NCI-H1092 treated with DMSO at 0.1 percent for 48 hours (cell line): ENCODE measurements at places on chromosomes 1 and 21.

- DNase-seq, result no peak
Measured at GRCh38 chr1:229225331-229225782, 45.6 kb upstream of the RAB4A start.

DNA sequence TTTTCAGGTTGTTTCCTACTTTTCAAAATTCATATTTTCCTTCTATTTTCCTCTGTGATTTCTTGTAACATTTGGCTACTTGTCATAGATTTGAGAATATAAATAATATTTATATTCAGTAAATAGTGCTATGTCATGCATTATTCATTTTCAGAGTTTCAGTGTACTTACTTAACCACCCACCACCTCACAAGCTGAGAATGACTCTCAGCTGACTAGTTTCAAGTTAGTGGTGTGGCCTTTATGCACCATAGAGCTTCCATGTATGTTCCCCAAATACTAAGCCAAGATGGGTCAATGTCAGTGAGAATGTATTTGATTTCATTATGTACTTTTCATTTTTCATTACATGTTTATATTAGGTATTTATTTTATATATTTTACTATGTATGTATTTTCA lies 56.9 kb upstream of the RGS1 start:
- DNase-seq, result no peak

GRCh38 chr1:68173936-68174737 lies 58.2 kb downstream of the WLS start:
- peak; percentile 5 for DNase-seq

DNA sequence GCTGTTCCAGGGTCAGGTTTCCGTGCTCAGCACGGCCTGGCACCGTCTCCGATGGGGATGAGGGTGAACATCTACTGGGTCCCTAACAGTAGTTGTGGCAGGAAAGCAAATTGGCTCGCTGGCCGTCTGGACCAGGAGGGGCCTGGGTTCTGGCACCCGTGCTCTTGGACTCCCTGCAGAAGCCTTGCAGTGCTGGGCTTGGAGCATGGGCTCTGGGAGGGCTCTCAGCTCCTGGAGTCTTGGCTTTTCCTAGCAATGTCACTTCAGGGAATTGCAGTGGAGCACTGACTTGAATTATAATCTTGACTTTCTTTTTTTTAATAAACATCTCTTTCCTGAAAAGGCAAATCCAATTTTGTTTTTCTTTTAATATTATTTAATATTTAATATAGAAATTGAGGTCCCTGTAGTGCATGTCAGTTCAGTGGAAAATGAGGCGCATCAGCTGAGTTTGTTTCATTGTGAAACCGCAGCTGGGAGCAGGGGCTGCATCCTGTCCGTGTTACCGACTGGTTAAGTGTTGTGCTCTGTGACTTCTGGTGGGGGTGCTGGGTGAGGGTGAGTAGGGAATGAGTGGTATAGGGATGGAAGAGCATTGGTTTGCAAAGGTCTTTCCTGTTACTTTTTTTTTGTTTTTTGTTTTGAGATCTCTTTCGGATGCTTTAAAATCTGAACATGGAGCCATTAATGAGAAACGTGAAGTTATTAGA lies 64.1 kb downstream of the PEX14 start:
- DNase-seq, result peak; percentile 68

GRCh38 chr21:35343046-35343819 lies 294.1 kb upstream of the RUNX1 start:
- DNase-seq, result no peak

DNA sequence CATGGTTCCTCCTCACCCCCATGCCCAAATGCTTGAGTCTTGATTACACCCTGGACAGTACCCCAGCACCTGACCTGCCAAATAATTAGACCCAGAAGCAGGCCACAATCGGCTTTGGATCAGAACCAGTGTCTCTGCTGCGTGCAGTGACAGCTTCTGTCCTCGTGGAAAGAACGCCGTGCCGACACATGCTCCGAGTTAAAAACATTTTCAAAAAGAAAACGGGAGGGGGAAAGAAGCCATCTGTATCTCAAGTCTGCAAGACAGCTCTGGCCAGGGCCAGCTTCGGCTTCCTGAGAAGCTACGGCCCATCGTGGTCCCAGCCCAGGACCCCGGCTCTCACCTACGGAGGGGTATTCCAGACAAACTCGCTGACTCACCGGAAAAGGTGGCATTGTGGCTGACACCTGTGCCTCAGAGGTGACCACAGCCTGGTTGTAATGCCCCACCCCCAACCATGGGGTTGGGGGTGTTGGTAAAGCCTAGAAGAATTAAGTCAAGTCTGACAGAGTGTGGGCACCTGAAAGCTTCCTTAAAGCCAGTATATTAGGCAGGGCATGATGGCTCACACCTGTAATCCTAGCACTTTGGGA lies 25.8 kb downstream of the SSBP3 start:
- no peak for DNase-seq

- no peak for DNase-seq
Measured at GRCh38 chr1:119228335-119229080, 88.1 kb upstream of the WARS2 start.

- DNase-seq, result no peak
Measured at GRCh38 chr1:195894411-195894810, 713.8 kb downstream of the KCNT2 start.

- no peak for DNase-seq
Measured at GRCh38 chr21:21096956-21097355, 98.7 kb downstream of the NCAM2 start.

- no peak for DNase-seq
Measured at GRCh38 chr1:84253891-84254290, 47.6 kb upstream of the SAMD13 start.

DNA sequence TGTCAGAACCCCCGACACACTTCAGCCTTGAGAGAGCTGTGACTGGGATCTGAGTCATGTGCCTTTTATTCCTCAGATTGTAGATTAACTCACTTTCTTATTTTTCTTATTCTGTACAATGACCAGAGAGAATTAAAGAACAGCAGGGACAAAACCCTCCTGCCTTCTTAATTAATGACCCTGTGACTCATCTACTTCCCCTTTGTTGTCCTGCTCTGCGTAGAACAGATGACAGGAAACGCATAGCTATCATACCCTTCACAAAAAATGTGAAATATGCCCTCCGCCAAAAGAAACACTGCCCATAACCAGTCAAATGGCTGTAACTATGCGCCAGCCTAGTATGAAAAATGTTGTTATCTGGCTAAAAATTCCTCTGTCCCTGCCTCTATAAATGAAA lies 9.1 kb upstream of the PADI2 start:
- DNase-seq, result no peak

DNA sequence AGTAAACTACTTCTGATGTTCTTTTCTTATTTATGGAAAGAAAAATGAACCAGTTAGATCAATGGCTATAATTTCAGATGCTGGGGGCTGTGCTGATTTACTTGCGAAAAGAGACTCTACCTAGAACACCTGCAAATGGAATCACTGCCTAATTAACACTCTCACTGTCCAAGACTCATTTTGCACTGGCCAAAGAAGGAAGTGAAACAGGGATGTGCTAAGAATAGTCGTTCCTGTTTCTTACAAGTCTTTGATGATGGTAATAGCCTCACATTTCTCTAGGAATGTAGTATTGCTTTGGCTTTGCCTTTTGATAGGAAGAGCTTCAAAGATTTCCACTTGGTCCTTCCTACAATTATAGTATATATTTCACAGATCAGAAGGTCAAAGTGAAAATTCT lies 12.7 kb upstream of the TSNAX start:
- no peak for DNase-seq

- DNase-seq, result no peak
Measured at GRCh38 chr1:235908742-235909520, 42.2 kb upstream of the LYST start.

DNA sequence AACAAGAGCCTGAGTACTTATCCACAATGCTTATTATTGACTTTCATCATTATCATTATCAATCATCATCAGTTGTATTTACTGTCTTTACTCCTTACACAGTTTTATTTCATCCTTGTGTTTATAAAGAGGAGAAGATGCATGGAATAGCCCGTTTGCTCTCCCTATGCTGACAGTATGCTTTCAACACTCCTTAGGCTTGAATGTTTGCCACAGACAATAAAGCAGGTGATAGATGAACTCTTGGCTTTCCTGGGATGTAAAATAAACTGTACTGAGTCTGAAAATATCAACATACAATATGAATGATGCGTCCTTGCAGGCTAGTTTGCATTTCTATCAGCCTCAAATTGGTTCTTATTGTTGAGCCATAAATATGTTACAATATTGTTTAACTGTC lies 891.8 kb upstream of the NCAM2 start:
- peak; percentile 54 for DNase-seq

GRCh38 chr1:89524369-89525168 lies at the start of gene LRRC8B:
TSS of gene LRRC8B (plus strand) at chr1:89524829. CDS start at chr1:89582651, 57,822 bp downstream.
- DNase-seq, result peak; percentile 87

DNA sequence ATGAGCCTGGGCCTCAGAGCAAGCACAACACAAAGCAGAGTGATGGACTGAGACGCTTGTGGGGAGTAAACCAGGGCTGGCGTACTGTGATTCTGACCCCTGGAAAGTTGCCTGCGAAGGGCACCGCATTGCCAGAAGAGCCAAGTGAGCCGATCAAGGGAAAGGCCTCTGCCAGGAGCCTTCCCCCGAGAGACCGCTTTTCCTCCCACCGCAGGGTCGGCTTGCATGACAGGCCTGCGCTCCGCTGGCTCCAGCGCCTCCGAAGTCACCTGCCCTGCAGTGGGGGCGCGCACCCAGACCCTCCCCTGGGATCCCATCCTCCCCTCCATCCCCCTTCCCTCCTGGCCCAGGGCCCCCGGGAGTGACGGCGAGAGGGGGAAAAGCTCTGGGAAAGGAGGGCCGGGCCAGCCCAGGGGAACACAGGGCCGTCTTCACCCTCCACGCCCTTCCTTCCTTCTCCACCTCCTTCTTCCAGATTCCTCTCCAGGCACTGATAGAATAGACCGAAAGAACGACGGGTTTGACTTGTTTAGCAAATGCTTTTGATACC lies 165.0 kb downstream of the TRIM33 start:
- peak; percentile 66 for DNase-seq

DNA sequence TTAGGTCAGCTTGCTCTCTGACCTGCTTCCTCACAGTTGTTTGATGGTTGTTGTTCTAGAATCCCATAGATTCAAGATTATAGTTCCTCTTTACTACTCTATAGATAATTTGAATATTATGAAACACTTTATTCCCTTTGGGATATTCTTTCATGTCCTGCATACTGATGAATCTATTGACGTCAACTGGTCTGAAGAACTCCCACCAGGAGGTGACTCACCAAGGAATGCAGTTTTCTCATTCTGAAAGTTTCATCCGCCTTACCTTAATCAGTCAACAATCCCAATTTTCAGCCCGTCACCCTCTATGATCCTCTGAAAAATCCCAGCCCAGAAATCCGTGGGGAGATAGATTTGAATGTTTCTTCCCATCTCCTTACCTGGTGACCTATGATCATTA lies 834.1 kb upstream of the PRMT6 start:
- no peak for DNase-seq

GRCh38 chr1:58158016-58158415 lies 388.5 kb downstream of the OMA1 start:
- DNase-seq, result no peak

DNA sequence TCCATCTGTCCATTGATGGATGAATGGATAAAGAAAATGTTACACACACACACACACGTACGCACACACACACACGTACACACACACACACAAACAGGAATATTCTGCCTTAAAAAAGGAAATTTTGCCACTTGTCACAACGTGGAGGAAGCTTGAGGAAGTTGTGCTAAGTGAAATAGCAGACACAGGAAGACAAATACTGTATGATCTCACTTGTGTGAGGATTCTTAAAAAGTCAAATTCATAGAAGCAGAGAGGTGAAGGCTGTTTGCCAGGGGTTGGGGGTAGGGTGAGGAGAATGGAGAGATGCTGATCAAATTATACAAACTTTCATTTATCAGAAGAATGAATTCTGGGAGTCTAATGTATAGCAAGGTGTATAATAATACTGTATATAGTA lies 73.2 kb downstream of the KIF14 start:
- DNase-seq, result no peak

DNA sequence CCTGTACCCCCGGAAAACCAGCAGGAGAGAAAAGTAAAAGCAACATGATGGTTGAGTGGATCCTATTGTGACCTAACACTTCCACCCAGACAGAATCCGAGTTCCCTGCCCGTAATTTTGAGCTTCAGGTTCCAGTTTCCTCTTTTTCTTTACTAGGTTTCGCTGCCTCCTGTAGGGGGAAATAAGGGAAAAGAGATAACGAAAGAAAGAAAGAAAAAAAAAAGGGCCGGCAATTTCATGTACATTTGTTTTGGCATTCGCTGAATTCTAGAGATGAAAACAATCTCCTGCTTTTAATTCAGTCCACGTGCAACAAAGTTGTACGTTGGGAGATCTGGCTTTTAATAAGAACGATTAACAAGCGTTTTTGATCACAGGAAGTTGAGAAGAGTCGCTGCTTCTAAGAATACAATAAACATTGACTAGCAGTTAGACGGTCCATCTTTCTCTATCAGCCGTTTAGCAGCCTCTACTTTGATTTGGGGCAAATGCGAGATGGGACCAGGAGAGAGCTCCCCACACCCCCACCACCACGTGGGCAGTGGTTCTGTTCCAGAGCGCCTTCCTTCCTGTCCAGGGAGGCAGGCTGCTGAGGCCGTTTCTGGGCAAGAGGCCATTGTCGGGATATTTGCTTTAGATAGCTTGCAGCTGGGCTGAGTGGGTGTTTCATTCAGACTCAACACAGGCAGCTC lies 155.9 kb upstream of the RUNX1 start:
- DNase-seq, result peak; percentile 94

GRCh38 chr1:15515022-15515663 lies 8.9 kb downstream of the CASP9 start:
- no peak for DNase-seq

- DNase-seq, result no peak
Measured at GRCh38 chr1:1043921-1044320, 24.0 kb downstream of the AGRN start.

GRCh38 chr1:4697801-4698200 lies 43.4 kb downstream of the AJAP1 start:
- DNase-seq, result no peak

DNA sequence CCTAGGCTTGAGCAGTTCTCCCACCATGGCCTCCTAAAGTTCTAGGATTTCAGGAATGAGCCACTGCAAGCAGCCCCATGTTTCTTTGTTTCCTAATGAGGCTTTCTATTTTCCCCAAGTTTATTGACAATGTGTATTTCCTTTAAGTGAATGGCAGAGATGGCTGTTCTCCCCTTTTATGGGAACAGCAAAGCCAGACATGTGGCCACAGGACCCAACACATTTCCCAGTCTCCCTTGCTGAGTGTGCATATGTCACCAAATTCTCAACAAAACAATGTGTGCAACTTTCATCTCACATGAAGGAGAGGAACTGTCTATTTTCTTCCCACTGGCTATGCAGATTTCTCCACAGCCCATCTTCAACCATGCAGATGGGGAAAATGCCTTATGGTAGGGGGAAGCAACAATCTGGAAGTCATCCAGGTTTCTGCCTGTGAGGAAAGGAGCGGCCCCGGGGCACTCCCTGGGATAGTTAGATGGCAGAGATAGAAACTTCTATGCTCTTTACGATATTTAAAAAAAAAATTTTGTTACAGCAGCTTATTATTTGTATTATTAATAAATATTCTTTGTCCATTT lies 28.6 kb upstream of the MAP10 start:
- no peak for DNase-seq

GRCh38 chr1:111141245-111142220 lies 1.5 kb downstream of the CEPT1 start:
- DNase-seq, result no peak
